CD4-positive, alpha-beta T cell treated with Interferon gamma for 1 hour (primary cell): ENCODE measurements at places on chromosomes 7 and 10.

GRCh38 chr10:114516356-114516755 lies 112.1 kb upstream of the AFAP1L2 start:
- DNase-seq, result no peak

DNA sequence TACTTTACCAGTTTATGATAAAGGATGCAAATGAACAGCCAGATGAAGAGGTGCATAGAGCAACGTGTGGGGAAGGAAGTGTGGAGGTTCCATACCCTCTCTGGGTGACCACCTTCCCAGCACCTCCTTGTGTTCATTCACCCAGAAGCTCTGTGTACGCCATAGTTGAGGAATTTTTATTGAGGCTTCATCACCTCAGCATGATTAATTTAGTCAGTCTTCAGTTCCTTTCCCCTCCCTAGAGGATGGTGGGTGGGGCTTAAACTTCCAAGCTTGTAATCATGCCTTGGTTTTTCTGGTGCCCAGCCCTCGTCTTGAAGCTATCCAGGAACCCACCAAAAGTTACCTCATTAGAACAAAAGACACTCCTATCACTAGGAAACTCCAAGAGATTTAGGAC lies 162.7 kb downstream of the PLCE1 start:
- no peak for DNase-seq

DNA sequence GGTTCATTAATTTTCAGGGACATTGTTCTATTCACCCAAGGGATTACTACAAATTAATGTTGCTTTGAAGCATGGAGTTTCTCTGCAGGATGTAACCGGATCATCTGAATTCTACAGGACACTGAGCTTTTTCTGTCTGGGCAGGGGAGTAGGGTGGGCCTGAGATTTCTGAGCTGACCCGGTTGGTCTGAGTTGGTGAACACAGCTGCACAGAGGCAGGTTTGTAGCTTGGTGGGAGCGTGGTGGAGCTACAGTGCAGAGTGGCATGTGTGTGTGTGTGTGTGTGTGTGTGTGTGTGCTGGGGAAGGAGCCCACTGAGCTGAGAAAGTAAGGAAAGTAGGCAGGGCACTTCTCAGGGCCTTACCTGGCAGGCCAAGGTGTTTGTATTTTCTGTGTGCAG lies 62.6 kb downstream of the SH2D4B start:
- DNase-seq, result no peak

- DNase-seq, result no peak
These were observed 22.1 kb upstream of the DDIT4 start for GRCh38 chr10:72251635-72252034.

DNA sequence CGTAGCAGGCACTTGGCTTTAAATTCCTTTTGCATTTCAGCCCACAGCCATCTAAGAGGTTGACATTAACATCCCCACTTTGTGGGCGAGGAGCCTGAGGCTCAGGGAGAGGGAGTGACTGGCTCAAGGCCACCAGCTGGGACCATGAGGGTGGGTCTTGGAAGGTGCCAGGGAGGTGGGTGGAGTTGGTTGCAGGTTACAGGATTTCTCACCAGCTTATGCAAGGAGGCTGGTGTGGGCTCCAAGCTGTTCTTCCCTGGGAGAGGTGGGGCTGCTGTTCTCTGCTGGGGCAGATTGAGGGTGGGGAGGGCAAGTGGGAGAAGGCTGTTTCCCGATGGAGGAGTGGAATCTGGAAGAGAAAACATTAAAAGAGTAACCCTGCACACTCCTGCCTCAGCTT lies 14.1 kb upstream of the C10orf95 start:
- DNase-seq, result no peak

DNA sequence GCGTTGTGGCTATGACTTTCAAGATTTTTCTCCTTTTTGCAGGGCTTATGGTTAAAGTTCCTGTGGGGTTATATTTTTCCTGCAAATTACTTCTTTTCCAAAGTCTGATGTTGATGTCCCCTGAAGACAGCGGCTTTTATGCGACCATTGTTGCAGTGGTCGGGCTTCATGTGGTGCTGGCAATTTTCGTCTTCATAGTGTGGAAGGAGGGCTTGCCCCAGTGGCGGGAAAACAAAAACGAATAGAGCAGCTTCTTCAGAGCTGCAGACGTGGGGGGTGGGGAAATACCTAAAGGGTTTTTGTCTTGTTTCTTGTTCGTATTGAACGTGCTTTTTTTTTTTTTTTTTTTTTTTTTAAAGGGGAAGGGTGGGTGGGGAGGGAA lies 53.8 kb downstream of the MCMBP start:
- no peak for DNase-seq

DNA sequence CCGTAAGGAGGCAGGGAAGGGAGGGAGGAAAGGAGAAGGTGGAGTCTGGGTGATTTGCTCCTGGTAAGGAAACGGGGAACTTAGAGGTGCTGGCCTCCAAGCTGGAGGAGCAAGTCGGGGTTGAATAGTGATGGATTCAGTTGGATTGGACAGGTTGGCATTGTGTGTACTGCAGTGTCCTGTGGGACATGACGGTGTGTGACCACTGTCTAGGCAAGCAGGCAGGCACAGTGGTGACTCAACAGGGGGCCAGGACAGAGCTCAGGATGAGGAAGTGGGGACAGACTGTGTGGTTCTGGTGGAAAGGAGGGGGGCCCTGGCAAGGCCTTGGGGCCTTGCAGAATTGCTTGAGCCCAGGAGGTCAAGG lies 48.8 kb downstream of the COL26A1 start:
- peak; percentile 34 for DNase-seq

DNA sequence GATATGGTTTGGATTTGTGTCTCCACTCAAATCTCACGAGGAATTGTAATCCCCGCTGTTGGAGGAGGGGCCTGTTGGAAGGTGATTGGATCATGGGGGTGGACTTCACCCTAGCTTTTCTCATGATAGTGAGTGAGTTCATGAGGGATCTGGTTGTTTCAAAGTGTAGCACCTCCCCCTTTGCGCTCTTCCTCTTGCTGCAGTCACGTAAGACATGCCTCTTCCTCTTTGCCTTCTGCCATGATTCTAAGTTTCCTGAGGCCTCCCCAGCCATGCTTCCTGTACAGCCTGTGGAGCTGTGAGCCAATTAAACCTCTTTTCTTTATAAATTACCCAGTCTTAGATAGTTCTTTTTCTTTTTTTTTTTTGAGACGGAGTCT lies 17.1 kb downstream of the CDNF start:
- no peak for DNase-seq

- no peak for DNase-seq
These were observed 952 bp downstream of the DIP2C start for GRCh38 chr10:688312-689120.

GRCh38 chr7:115654384-115655214 lies 376.0 kb downstream of the TFEC start:
- DNase-seq, result no peak

GRCh38 chr10:122207596-122207995 lies 63.5 kb upstream of the BTBD16 start:
- DNase-seq, result no peak

GRCh38 chr7:128917122-128917521 lies 6.6 kb upstream of the KCP start:
- DNase-seq, result no peak

DNA sequence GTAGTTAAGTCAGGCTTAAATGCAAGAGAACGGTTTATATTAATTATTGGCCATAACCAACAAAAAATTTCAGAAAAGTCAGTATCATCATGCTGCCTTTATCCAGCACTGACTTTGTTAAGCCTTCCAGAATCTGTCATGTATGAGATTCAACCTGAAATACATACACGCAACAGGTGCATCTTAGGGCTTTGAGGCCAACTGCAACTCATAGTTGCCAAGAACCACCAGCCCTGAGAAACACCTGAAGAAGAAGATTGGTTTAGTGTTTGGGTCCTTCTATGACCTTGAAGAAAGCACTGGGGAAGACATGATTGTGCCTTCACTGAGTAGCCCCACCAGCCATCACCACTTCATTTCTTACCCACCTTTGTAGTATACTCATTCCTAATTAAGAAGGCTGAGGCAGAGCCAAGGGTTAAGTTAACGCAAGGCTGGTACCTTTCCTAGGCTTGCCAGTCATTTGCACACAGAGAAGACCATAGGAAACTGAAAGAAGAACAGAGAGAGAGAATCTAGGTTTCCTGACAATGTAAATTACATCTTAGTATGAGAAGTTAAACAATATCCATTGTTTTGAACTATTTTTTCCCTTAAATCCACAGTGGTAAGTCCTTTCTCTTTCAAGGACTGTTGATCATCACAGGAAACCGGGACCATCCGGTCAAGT lies 200.1 kb upstream of the PRKCQ start:
- no peak for DNase-seq

DNA sequence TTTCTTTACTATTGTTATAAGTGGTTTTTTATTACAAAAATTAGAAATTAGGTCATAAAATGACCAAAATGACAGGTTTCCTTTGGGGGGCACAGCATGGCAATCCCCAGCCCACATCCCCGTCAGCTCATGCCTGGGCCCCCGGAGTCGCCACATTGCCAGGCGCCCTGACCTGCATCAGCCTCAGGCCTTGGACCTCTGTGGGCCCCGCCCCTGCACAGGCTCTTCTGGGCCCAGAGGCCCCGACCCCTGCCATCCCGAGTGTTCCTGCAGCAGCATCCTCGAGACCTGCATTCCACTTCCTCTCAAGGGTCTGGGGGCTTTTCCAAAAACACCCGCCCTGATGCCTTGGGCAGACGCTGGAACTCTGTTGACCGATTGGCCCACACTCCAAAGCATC lies 391.1 kb upstream of the MGMT start:
- no peak for DNase-seq

DNA sequence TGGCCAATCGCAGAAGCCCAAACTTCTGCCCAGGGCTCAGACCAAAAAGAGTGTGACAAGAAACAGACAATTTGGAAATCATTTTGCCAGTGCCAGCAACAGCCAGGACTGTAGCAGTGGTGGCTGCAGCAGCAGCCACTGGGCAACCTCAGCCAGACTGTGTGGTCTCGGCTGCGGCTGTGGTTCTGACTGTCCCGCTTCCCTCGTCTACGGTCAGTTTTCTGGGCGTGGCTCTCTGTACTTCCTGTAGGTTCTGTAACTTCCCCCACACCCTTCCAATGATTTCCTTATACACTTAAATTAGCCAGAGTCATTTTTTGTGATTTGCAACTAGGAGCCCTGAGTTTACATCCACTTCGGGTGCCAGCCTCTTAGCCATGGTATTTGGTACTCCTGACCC lies 39.9 kb downstream of the CYTH3 start:
- peak; percentile 48 for DNase-seq

- no peak for DNase-seq
These were observed 152.2 kb upstream of the PDE1C start for GRCh38 chr7:32222251-32222900.

DNA sequence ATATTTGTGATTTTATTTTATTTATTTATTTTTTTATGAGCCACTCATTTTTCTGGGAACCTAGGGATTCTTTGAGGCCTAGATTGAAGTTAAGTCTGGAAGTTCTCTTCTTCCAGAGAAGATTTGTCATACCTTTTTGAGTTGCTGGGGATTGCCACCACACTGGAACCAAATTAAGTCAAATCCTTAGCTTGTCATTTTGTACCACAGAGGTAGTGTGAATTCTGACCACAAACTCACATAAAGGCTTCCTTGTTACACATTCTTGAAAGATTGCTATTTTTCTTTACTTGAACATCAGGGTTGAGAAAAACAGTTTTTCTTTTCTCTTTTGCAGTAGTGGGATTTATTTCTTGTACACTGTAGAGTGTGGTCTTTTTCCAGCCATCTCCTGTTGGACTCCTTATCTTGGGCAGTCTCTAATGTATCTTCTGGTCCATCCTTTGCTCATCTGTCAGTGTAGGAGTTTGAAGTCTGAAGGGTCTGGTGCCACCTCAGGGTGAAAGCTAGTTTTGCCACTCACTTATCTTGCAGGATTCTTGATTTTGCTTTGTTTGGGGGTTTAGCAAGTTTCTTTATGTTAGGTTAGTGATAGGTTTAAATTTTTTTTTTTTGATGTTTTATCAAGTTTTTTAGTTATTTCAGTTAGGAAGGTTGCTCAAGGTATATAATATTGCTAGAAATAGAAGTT lies 24.8 kb downstream of the PCBD1 start:
- DNase-seq, result no peak

DNA sequence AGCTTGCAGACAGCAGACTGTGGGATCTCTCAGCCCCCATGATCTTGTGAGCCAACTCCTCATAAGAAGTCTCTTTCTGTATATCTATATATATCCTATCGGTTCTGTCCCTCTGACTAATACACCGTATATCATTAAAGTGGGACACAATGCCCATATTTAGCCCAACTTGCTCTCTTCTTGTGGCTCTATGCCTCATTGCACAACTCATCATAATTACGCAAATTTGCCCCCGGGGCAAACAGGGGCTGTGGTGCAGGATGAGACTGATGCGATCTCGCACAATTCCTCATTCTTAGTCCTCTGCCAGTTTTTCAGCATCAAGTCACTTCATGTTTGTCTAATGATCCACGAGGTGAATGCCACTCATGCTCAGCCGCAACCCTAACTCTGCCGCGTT lies 183.2 kb downstream of the PRPF18 start:
- DNase-seq, result no peak

DNA sequence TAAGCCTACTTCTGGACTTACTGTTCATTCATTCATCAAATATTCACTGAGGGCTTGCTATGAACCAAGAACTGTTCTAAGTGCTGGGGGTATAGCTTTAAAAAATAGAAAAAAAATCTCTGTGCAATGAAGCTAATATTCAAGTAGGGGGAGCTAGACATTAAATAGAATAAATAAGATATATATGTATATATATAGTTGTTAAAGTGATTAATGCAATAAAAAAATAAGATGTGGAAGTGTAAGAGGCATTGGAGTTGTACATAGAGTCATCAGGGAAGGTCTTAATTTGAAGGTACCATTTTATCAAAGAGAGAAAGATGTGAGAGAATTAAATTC lies 181.2 kb upstream of the AGR3 start:
- DNase-seq, result no peak

DNA sequence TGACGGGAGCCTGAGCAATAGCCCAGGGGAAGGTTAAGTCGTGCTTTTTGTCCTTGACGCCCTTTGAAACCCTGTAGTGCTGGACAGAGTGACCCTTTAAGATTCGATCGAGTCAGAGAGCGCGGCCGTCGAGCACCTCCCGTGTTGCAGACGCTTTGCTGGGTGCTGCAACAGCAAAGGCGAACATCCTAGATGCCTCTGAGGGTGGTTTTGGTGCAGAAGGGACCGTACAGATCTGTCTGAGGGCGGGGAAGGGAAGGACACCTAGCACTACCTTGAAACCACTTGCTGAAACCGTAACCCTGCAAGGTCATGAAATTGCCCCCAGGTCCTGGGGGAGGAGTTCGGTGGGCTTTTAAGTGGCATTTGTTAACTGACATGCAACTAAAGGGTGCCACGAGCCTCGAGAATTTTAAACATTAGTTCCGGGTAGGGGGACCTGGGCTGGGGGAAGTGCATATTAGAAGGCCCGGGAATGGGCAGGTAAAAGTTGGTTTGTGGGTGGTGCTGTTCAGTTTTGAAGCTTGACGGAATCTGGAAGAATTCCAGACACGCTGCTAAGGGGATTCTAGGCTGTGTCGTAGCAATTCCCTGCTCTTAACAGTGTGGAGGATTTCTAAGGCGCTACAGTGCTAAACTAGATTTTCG lies 786 bp downstream of the ATP5F1C start:
- DNase-seq, result no peak

- DNase-seq, result no peak
These were observed 96.1 kb downstream of the AMPH start for GRCh38 chr7:38535073-38535472.

- DNase-seq, result no peak
These were observed 97.2 kb upstream of the GNA12 start for GRCh38 chr7:2941216-2941859.

- DNase-seq, result no peak
These were observed 7.3 kb downstream of the OCM2 start for GRCh38 chr7:97982647-97983046.
